ENCODE measurements at places on chromosomes 4 and X.

- DNase-seq = no peak
These were observed 58.0 kb downstream of the TAB3 start for GRCh38 chrX:30831082-30831481.

DNA sequence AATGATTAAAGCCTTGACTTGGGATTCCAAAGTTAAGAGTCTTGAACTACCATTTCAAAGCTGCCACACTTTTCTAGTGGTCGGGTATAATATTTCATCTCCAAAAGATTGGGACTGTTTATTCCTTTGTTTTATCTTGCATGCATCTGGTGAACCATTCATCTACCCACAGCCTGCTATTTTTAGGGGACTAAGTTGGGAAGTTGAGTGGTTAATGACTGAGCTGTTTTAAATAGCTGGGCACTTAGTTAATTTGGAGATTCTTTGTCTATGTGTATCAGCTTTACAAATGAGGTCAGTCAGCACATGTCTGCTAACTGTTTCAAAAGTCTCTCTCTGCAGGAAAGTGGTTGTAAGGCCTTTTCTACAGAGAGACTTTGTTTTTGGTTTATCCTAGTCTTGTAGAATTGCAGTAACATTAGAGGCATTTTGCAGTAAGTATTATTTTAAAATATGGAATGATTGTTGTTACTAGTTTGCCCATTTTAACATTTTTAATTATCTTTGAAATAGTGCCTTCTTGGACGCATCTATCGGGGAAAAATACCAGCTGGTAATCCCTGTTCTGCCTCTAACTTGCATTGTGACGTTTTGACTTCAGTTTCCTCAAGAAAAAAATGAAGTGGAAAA lies 8.2 kb downstream of the BMP2K start:
- DNase-seq = no peak

DNA sequence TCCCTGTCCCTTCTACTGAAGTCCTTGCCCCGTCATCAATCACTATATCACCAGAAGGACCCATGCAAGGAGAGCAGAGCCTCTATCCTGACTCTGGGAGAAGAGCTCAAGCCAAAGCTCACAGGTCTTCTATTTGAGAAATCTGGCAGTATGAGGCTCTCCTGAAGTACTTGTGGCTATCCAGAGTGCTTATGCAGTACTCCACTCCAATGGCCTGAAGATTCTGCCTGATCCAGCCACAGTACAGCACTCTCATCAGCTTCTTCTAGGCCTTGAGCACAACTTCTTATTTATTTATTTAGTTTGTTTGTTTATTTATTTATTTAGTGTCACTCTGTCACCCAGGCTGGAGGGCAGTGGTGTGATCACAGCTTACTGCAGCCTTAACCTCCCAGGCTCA lies 13.0 kb downstream of the USP26 start:
- no peak for DNase-seq

DNA sequence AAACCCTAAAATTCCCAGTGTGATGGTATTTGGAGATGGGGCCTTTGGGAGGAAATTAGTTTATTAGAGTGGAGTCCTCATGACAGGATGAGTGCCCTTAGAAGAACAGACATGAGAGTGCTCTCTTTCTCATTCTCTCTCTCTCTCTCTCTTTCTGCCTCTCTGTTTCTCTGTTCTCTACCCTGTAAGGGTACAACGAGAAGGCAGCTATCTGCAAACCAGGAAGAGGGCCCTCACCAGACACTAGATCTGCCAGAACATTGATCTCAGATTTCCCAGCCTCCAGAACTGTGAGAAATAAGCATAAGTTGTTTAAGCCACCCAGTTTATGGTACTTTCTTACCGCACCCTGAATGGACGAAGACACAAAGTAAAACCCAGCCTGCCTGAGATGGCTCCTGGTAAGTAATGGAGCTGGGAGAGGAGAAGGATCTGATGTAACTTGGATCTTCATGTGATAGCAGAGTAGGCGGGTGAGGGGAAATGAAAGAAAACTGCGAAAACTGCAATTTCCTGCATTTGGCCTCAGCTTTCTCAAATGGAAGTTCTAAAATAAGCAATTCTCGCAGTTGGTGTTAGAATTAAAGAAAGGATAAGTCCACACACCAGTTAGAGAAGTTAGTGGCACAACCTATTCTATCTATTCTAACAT lies 8.7 kb upstream of the CDS1 start:
- DNase-seq = no peak

DNA sequence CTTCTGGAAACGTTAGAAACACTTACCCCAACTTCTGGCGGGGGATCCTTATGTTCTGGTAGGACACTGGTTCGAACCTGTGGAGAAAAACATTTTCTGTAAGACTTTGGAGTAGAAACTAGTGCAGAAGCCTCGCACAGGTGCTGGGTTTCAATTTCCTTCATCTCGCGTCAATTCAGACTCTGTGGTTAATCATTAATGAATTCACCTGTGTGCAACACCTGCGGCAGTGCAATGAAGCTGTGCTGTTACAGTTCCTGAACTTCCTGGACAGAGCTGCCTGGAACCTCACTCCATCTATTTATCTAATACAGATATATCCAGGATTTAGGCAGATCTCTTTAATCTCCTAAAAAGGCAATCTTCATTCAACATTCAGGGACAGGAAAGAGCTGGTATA lies 531.4 kb downstream of the INPP4B start:
- DNase-seq = peak; percentile 69

- no peak for DNase-seq
These were observed 99.0 kb downstream of the ARSJ start for GRCh38 chr4:113880240-113881028.

DNA sequence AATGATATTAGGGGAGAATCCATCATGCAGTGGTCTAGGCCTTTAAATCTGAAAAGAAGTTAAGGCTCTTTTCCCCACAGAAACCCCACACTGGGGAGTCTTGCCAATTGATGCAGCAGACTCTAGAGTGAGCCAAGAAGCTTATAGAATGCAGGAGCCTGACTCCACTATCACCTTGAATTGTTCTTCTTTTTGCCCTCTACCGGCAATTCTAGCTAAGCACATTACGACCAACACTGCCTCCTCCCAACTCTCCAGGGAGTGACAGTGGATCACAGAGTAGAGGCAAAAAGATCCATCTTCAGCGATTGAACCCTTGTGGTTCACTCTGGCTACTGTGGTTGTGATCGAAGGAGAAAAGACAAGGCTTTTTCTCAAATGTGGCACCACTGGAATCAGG lies 331.5 kb downstream of the NKX6-1 start:
- DNase-seq = no peak

DNA sequence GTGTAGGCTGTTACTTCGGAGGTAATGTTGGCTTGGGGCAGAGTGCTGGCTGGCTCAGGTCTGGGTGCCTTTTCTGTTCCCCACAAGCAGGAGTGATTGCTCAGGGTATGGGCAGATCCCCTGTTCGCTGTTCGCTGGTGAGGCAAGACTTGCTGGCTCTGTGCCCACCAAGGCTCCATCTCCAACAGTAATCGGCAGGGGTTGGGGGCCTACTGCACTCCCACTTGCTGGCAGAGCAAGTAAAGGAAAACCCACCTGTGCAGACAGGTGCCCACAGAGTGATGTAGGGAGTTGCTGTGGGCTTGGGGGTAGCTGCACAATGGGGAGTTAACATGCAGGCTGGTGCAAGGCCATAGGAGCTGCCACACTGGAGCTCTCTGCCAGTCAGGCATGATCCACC lies 8.0 kb upstream of the TMSB15C start:
- DNase-seq = no peak

GRCh38 chrX:134373736-134374135 lies 86.2 kb upstream of the HPRT1 start:
- DNase-seq = no peak

- no peak for DNase-seq
These were observed 1207.4 kb downstream of the ADGRL3 start for GRCh38 chr4:62407534-62407933.

DNA sequence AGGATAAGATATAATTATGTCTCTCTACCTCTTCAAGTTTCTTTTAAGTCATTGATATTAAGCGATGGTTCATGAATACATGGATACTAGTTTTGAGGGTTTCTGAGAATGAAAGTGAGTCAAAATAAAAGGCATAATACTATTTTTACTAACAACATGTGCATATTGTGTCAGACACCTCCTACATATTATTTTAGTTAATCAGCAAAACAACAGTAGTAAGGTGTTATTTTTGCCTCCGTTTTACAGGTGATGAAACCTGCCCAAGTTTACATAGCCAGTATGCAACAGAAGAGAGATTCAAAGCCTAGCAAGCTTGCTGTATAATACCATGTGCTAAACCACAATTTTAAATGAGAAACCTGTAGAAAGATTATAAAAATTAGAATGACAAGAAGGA lies 544.1 kb downstream of the EPHA5 start:
- DNase-seq = no peak

GRCh38 chrX:9127986-9128385 lies 94.1 kb upstream of the FAM9B start:
- DNase-seq = no peak

DNA sequence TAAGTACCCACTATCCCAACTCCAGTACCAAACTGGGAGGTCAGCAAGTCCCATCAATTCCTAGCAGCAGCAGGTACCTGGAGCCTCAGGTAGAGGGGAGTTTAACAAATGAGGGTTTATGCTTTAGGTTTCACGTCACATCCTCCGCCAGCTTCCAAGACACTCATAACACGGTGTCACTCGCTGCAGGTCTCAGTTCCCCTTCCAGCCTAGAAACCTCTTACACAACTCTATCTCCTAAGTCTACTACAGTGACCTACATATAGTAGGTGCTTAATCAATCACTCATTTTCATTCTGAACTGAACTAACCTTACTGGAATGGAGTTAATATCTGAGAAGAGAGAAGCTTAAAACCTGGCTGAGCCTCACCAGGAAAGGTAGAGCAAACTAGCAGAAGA lies 96.0 kb downstream of the EFHC2 start:
- DNase-seq = no peak

DNA sequence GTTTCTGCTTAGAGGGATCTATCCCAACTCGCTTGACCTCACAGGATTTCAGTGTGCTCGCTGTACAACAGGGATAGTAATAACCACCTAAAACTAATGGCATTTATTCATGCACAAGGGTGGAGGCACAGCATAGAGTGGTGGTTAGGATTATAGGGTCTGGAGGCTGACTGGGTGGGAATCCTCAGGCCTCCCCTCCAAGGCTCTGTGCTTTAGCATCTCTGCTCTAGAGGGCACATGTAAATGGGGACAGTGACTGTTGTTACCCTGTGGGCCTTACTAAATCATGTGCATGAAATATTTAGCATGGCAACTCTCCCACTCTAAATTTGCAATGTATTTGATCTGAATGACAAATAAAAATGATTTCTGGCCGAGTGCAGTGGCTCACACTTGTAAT lies 29.2 kb downstream of the VCX2 start:
- DNase-seq = no peak

- DNase-seq = no peak
These were observed 48.2 kb upstream of the KDR start for GRCh38 chr4:55173580-55173979.

DNA sequence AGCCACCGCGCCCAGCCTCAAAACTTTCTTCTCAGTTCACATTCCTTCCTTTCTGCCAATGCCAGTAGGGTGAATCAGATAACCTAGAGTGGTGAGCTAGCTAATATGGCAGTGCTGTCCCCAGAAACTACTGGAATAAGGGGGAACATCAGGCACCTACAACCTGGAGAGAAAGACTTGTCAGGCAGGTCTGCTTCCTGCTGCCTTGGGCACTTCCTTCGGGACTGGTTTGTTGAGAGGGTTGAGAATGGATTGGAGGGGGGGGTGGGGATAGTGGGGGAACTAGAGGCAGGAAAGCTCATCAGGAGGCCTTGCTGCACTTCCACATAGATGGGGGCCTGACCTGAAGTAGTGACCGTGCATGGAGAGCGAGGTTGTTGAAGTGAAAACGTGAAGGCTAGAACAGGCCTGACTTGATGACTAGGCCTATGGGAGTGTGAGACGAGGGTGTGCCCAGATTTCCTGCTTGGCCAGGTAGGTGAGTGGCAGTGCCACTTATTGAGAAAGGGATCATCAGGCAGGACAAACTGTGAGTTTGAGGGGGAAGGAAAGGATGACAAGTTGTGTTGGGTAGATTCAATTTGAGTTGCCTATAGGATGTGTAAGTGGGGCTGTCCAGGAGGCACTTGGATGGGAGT lies 33.4 kb downstream of the SLC25A5 start:
- DNase-seq = no peak

DNA sequence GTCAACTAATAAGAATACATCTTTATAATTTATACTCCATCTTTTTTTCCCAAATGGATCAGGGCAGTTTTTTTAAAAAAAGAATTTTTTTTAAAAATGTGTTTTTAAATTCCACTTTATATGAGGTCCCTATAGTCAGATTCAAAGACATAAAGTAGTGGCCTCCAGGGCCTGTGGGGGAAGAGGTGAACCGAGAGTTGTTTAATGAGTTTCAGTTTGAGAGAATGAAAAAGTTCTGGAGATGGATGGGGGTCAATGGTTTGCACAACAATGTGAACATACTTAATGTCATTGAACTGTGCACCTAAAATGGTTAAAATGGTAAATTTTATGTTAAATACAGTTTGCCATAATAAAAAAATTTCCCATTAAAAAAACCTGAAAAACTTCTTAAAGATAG lies 53.8 kb downstream of the ZNF827 start:
- DNase-seq = no peak

GRCh38 chr4:94472056-94472826 lies 20.5 kb downstream of the PDLIM5 start:
- peak; percentile 52 for DNase-seq

GRCh38 chr4:80500613-80501012 lies 165.1 kb downstream of the CFAP299 start:
- no peak for DNase-seq

- no peak for DNase-seq
These were observed 13.5 kb upstream of the FGG start for GRCh38 chr4:154625971-154626370.

DNA sequence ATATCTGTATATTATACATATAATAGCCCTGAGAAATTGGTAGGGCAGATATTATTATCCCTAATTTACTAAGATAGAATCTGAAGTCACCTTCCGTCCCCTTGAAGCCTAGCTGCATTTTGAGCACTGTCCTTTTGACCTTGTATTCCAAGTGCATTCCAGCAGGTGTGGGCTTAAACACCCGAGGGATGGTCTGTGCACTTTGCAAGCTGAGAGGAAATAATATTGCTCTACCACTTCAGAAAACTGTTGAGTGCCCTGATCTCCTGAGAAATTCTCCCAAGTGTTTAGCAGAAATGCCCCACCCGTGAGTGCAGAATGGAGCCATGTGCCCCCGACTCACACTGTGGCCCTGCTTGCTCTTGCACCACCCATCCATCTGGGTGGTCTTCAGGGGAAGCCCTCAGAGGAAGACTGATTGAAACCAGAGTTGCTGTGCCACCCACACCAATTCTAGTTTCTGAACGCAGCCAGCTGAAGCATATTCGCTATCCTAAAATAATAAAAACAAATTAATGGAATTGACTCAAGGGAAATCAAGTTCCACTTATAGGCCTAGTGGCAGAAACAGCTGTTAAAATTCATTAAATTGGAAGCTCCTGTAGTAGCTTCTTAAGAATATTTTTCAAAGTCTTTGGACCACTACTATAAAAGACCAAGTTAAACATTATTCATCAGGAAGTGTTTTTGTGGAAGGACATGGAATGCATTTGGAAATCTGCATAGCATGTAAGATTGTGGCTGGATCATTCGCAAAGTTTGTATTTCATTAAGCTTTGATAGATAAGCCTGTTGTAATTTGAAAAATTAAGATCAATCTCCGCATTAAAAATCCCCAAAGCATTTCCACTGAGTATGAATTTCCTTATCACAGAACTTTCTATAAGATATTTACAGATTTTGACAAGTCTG lies 41.3 kb upstream of the PRKG2 start:
- DNase-seq = no peak

- DNase-seq = peak; percentile 46
These were observed 7.6 kb upstream of the OPHN1 start for GRCh38 chrX:68440940-68441339.

GRCh38 chr4:137998666-137999429 lies 243.3 kb downstream of the SLC7A11 start:
- no peak for DNase-seq

GRCh38 chr4:38751341-38752010 lies 31.3 kb downstream of the TLR10 start:
- no peak for DNase-seq

All from LoVo (cell line).